ENCODE measurements at places on chromosomes 2 and 18.

DNA sequence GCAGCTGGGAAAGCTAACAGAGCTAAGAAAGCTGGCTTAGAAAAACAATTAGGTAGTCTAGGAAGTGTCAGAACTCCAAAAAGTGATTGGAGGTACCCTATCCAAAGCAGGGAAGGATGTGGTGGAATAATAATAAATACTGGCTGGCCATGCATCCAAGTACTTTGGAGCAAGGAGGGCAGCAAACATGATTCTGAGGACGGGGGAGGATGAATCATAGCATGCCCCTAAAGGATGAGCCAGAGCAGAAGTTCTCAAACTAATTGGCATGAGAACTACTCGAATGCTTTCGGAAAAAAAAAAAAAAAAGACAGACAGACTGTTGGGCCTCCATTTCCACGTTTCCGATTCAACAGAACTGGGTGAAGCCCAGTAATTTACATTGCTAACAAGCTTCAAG lies 2.4 kb downstream of the CWC22 start:
- no peak for DNase-seq

DNA sequence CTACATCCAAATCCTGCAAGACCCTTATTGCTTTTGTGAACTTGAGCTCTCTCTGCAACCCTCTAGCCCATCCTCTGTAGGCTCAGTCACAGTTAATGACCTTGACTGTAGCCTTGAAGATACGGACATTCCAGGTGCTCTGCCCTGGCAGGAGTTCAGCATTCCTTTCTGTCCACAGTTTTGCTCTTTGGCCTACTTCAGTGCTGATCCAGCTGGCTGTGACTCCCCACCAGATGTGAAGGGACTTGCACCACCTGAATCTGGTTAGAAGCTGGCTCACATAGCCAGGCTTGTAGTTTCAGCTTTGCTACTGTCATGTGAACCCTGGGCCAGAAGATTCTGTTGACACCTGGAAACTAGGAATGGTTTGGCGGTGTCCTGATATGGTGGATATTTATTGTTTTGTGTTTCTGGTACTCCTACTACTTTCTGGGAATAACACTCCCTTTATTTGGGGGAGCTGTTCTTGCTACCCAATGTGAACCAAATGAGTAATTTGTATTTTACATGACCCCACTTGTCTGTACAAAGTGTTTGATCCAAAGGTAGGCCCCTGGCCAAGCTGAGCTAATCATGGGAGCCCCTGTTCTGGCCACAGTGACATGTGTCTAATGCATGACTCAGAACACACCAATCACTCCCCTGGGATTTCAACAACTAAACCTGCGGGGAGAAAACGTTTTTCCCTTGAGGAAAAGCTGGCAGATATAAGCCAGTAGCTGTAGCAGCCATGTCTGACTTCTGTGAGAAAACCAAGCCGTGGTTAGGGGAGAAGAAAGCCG lies 73.4 kb downstream of the CDCA7 start:
- no peak for DNase-seq

DNA sequence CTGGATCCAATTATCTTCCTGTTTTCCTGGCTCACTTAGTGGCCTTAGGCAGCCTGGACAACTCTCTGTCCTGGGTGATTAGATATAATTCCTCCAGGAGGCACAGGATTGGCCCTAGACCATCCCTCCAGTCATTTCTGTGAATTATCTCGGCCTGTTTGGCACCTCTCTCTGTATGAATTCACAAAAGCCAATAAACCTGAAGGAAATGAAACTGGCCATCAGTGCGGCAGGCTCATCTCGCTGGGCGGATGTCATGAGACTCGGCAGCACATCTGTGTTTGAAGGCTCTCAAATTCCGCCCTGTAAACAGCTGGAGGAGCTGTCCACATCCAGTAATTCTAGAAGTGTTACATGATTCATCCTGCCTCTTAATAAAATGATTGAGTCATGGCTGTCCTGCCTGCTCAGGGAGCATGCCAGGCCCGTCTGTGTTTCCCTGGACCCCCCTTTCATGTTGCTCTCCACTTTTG lies 38.6 kb downstream of the ACOXL start:
- DNase-seq, result no peak

DNA sequence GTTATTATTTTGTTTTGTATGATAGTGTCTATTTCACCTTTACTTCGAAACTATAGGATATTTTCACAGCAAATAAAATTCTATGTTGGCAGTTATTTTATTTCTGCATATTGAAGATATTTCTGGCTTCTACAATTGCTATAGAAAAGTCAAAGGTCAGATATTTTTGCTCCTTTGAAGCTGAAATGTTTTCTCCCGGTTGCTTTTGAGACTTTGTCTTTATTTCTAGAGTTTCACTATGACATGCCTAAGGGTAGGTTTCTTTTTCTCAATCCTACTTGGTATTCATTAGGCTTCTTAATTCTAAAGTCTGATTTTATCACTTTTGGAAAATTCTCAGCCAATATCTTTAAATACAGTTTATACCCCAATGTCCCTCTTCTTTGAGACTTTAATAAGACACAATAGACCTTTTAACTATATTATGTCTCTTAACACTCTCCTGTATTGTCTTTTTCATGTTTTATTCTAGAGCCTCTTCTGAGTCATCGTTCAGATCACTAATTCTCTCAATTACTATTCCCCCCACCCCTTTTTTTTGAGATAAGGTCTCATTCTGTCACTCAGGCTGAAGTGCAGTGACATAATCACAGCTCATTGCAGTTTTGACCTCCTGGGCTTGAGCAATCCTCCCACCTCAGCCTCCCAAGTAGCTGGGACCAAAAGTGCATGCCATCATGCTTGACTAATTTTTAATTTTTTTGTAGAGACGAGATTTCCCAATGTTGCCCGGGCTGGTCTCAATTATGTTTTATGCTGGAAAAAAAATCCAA lies 50.5 kb downstream of the USP37 start:
- DNase-seq, result no peak

DNA sequence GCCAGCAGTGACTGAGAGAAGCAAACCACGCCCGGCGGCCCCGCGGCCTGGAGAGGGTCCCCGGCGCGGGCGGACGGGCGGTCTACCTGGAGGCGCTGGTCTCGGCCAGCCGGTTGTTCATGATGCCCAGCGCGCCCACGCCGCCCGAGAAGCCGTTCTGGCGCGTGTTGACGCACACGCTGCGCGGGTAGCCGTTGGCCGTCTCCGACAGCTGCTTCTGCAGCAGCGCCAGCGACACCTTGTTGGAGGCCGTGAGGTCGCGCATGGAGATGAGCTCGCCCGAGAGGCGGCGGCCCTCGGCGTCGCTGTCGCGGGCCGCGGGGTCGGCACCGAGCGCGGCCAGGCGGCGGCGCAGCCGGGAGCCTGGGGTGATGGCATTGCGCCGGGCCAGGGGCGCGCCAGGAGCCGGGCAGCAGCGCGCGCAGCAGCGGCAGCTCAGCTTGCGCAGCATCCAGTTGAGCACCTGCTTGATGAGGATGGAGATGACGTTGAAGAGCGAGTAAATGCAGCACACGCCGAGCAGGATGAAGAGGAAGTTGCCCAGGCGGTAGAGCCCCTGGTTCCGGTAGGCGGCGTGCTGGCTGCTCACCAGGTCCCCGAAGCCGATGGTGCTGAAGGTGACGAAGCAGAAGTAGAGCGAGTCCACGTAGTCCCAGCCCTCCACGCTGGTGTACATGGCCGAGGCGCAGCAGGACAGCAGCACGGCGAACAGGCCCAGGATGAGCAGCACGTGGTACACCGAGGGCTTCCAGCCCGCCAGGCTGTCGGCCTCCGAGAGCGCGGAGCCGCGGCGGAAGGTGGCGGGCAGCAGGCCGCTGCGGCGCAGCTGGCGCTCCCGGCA lies 118.1 kb downstream of the MSH2 start:
- DNase-seq, result peak; percentile 58

- no peak for DNase-seq
Observed at GRCh38 chr2:37868866-37869265, 56.2 kb upstream of the RMDN2 start.

GRCh38 chr2:46989491-46990230 lies 74.1 kb upstream of the MCFD2 start:
- DNase-seq, result no peak

GRCh38 chr2:196242131-196242620 lies 70.8 kb upstream of the STK17B start:
- no peak for DNase-seq

DNA sequence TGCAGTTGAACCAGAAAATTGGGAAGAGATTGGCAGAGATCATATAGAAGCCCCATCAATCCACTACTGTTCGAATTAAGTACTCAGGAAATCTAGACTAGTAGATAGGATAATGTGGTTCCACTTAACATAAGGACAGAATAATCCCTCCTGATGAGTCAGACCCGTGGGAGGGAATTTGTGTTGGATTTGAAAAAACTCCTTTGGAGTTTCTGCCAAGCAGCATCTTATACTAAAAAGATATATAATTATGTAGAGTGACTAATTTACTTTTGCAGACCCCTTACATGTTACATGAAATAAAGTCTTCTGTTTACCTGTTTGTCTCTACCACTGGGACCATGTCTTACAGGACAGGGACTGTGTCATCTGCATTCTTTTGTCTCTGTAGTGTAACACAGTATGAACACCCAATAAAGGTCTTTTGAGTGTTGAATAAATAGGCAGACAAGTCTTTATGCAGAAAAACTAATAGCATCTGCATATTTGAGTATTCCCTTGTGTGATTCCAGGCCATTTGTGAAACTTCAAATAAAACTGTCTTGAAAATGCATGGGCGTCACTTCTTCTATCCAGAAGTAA lies 122.6 kb upstream of the DNAJC10 start:
- no peak for DNase-seq

DNA sequence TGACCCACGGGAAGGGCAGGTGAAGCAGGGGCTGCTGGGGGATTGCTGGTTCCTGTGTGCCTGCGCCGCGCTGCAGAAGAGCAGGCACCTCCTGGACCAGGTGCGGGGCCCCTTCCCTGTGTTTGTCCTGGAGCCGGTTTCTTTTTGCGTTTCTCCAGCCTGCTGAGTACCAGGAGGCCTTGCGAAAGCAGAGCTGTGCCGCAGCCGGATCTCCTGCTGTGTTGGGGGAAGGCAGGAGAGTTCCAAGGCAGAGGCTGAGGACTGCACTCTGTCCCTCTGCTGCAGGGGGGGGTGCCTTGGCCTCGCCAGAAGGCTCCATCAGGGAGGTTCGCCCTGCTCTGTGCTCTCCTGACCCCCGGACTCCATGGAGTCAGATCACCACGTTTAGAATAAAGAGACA lies 2.8 kb downstream of the CAPN10 start:
- no peak for DNase-seq

GRCh38 chr2:46167924-46168323 lies 129.3 kb upstream of the EPAS1 start:
- DNase-seq, result no peak

GRCh38 chr2:25400576-25401216 lies 59.0 kb upstream of the DNMT3A start:
- DNase-seq, result no peak

DNA sequence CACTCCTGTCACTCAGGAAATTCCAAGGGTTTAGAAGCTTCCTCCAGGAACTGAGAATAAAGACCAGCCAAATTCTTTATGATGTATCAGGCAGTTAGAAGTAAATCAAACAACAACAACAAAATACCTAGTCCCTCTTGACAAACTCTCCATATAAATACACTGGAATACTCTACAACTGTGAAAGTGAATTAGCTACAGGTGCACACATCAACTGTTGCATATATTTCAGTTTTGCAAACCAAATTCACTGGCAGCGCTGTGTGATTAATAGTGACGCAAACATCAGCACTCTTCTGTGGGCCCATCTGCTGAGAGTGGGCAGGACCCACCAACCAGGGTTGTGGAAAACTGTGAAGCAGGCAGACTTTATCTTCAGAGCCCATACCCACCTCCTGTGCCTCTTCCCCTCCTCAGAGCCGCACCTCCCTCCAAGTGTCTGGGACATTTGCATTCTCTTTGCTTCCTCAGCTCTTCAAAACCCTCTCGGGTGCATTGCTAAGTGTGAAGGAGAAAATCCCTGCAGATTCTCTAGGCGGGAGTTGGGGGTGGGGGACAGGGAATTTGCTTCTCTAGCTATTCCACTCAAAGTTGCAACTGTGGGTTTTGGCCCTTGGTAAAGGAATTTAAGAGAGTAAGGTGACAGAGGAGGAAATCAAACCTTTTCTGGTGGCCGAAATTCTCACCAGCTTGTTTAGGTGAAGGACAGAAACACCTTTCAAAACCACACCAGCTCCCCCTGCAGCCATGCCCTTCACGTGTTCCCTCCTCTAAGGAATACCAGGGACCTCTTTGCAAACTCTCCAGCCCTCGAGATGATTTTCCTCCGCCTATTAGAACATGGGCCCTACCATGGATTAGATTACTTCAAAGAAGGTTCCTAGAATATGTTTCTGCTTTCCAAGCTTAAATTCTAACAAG lies 119.3 kb downstream of the MRO start:
- DNase-seq, result no peak

GRCh38 chr18:46452820-46453219 lies 204.2 kb downstream of the LOXHD1 start:
- no peak for DNase-seq

DNA sequence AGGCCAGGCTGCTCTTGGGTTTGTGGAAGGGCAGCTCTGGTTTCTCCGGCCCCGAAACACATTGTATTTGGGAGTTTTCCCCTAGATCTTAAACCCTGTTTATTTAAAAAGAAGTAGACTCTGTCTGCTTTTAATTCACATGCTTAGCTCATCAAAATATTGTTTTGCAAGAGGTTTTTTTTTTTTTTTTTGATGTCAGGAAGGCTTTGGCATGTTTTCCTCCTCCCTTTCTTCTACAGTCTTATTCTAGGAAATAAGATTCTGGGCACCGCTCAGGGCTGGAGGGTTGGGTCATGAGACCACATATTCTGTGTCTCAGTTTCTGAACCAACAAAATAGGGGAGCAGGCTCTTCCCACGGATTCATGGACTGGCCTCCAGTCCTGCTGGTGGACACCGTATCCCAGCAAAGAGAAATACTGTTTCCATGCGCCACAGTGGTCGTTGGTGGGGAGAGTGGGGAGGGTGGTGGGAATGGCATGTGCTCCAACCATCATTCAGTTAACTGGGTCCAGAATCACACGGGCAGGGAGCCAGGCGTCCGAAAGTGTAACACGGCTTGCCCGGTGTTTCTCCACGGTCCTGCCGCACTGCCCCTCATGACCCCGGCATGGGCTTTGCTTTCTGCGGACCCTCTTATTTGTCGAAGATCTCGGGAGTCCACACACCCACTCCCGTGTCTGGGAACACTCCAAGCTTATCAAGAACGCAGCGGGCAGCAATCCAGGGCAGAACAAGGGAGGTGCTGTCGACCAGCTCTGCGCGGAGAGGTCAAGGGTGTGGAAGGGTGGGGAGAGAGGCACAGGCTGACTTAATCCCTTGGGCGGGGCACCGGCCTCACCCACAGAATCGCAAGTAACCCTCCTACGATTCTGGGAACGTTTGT lies 176.7 kb downstream of the GLI2 start:
- DNase-seq, result no peak
